ENCODE measurements at places on chromosomes 16 and 17.
A peak's percentile ranks its signal among the peaks of the same experiment; 100 is the strongest.

- DNase-seq: no peak
Observed at GRCh38 chr16:78435260-78435659, 335.8 kb downstream of the WWOX start.

GRCh38 chr16:12539185-12539929, 264.3 kb downstream of the CPPED1 start:
- DNase-seq: no peak

- DNase-seq: no peak
Observed at GRCh38 chr17:12485361-12485906, 180.3 kb upstream of the MYOCD start.

DNA sequence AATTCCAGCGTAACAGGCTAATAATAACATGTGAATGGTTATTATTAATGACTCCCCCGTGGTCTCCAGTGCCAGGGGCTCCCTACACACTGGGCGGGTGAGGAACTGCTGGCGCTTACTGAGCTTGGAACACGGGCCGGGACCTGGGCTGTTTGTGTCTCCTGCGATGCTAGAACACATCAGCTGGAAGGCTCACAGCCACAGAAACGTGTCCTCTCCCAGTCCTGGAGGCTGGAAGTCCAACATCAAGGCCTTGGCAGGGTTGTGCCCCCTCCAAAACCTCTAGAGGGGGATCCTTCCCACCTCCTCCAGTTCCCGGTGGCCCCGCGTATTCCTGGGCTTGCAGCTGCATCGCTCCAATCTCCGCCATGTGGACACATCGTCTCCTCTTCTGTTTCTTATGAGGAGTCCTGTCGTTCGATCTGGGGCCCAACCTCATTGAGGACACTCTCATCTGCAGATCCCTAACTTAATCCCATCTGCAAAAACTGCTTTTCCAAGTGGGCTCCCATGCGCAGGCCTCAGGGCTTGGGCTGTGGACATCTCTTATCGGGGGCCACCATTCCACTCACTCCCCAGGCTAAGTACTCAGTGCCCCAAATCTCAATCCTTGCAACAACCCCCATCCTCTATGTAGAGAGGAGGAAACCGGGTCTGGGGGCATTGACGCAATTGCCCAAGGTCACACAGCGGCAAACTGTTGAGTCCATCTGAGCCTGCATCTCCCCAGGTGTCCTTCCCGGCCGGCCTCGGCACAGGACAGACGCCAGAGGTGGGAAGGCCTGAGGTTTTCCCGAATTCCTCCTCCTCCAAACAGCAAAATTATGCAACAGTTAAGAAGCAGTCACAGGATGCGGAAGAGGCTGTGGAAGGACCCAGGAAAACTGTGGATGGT, 193.9 kb downstream of the IRF8 start:
- DNase-seq: no peak

- DNase-seq: no peak
Observed at GRCh38 chr17:51499897-51500296, 239.6 kb downstream of the UTP18 start.

GRCh38 chr17:37117373-37118142, 168.8 kb downstream of the AATF start:
- no peak for DNase-seq

GRCh38 chr16:50980666-50981065, 170.4 kb downstream of the SALL1 start:
- DNase-seq: no peak

- no peak for DNase-seq
Observed at GRCh38 chr16:2769100-2769529, 8.0 kb downstream of the ELOB start.

GRCh38 chr16:79434092-79434491, 166.4 kb downstream of the MAF start:
- no peak for DNase-seq

DNA sequence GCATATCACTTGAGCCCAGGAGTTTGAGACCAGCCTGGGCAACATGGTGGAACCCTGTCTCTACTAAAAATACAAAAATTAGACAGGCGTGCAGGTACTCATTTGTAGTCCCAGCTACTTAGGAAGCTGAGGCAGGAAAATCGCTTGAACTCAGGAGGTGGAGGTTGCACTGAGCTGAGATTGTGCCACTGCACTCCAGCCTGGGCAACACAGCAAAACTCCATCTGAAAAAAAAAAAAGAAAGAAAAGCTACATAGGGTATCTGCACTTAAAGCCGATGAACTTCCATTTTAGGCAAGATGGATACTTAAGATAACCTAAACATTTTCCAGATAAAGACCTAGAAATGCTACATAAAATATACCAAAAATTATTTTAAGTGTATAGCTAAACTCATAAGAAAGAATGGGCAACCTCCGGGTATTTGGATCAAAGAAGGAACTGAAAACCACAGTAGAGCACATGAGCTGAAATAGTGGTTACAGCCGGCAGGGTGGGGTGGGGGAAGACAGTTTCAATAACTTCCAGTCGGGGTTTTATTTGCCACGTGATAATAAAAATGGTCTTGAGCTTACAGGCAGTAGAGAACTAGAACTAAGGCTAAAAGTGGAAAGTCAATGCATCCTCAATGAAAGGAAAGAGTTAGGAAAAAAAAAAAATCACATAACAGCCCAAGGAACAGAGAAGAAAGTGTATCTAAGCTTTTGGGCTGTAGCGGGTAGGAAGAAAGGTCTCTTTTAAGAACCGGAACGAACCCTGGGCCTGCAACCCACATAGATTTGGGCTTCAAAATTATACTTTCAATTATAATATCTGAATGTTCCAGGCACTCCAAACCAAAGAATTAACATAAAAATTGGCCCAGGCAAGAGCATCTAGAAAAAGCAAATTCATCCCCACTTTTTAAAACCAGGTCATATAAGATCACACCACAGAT, 53.1 kb downstream of the CFDP1 start:
- peak; percentile 12 for DNase-seq

GRCh38 chr17:35878361-35878760, 1.8 kb downstream of the CCL5 start:
- no peak for DNase-seq

- DNase-seq: no peak
Observed at GRCh38 chr17:9298135-9298534, 276.8 kb downstream of the NTN1 start.

DNA sequence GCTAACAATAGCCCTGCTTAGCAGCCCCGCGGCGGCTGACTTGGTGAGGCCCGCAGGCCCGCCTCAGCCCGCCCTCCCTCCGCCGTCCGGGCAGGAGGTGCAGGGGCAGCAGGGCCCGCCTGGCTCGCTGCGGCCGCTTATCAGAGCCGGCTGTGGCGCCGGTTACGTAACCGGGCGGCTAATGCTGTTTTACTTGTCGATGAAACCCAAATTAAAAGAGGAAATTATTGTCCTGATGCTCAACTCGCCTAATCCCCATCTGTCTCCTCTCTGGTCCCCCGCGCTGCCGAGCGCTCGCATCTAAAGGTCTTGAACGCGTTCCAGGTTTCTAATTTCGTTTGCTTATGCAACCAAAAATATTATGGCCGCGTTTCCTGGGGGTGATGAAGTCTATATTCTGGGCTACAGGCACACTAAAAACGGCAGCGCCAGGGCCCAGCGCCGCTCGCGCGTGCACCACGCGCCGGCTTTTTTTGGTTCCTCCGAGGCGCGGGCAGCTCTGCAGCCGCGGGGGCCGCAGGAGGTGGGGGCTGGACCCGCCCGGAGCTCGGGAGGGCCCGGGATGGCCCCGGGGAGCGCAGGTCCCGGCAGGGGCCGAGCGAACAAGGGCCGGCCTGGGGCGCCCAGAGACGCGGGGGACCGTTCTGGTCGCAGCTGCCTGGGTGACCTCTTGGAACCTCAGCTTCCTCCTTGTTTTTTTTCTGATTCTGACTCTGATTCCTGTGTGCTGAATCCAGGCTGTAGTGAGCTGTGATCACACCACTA, 65.2 kb upstream of the TOB1 start:
- DNase-seq: peak; percentile 34

- DNase-seq: no peak
Observed at GRCh38 chr16:64712026-64712425, 409.8 kb downstream of the CDH11 start.

- DNase-seq: no peak
Observed at GRCh38 chr17:72365857-72366414, 245.1 kb downstream of the SOX9 start.

- no peak for DNase-seq
Observed at GRCh38 chr17:28230011-28230410, 89.0 kb upstream of the TMEM97 start.

- no peak for DNase-seq
Observed at GRCh38 chr16:77462894-77463293, 28.1 kb upstream of the ADAMTS18 start.

- DNase-seq: peak; percentile 77
Observed at GRCh38 chr17:50148226-50149090, 2.0 kb downstream of the PPP1R9B start.

DNA sequence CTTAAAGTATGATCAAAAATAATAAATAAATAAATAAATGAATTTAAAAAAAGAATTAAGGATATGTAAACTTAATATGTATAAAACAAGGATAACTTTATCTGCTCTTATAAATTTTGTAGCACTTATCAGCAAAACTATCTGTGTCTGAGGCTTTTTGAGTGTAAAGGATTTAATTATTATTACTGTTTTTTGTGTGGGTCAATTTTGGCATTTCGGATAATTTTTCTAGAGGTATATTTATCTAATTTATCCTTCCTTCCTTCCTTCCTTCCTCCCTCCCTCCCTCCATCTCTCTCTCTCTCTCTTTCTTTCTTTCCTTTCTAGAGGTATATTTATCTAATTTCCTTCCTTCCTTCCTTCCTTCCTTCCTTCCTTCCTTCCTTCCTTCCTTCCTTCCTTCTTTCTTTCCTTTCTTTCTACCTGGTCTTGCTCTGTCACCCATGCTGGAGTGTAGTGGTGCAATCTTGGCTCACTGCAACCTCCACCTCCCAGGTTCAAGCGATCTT, 120.8 kb downstream of the ABCA8 start:
- no peak for DNase-seq

DNA sequence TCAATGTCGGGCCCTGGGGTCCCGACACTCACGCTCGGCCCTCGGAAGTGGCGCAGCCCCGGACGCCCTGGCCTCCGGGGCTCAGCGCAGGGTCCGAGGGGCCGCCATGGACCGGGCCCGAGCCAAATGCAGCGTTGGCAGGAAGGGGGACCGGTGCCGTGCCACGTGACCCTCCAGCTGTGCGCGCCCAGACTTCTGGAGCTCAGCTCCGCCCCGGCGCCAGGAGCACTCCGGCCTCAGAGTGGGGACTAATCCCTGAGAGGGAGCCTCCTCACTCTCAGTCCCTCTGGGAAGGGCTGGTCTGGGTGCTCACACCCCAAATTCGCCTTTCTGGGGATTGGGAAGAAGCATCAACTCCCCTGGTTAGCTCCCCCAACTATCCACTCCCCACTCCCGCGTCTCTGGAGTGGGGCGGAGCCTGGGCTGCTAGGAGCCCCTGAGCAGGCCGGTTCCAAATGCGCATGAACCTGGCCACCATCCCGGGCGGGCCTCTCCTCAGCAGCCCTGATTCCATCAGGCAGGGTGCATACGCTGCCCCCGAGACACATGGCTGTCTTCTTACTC, at the start of gene B3GNT9:
Gene B3GNT9 (minus strand): TSS at position 166 of the 564 bp plus-strand sequence. CDS start 513 bp downstream, outside the sequence.
- no peak for DNase-seq

DNA sequence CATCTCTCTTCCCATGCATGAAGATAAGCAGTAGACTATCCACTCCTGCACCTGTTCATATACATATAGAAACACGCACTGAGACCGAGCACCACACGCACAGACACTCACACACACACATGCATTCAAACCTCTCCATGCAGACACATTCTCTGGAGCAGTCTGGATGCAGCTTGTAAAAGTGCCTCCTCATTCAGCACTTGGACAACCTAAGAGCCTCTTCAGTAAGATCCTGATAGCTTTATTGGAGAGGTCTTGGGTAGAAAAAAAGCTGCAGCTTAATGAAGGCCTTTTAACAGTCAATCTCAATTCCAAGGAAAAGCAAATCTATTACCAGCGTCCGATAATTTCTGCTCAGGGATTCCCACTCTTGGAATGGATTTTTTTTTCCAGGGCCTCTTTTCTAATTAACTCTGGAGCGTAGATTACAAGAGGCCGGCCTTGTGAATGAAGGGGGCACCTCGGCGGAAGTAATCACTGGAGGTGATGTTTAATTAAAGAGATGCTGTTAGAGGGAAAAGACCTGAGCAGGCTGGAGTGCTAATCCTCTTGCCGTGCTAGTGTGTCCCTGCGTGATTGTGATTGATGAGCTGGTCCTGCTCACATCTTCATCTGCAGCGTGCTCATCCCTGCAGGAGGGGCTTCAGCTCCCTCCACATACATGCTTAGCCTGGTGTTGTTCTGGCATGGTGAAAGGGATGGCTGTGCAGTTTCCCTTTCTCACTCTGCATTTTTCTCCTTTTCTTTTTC, 155.1 kb downstream of the RBFOX1 start:
- DNase-seq: no peak

- no peak for DNase-seq
Observed at GRCh38 chr17:8712698-8713097, 31.9 kb downstream of the CCDC42 start.

DNA sequence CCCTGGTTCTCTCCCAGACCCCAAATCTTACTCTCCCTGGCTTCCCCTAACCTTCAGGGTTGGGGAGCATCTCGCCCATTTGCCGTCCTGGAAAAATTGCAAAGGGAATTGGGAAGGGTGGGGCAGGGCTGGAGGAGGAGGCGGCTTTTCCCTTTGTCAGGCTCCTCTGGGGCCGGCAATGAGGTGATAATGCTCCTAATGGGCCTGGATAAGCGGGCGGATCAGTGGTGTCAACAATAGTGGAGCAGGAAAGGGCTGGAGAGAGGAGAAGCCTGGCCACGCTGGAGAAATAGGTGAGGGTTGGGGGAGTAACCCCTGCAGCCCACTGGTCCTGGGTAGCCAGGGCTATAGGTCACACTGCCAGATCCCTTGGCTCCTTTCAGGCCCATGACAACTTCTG, 12.3 kb downstream of the SCN4A start:
- DNase-seq: no peak

GRCh38 chr17:36777118-36777517, 160.2 kb upstream of the LHX1 start:
- DNase-seq: no peak

DNA sequence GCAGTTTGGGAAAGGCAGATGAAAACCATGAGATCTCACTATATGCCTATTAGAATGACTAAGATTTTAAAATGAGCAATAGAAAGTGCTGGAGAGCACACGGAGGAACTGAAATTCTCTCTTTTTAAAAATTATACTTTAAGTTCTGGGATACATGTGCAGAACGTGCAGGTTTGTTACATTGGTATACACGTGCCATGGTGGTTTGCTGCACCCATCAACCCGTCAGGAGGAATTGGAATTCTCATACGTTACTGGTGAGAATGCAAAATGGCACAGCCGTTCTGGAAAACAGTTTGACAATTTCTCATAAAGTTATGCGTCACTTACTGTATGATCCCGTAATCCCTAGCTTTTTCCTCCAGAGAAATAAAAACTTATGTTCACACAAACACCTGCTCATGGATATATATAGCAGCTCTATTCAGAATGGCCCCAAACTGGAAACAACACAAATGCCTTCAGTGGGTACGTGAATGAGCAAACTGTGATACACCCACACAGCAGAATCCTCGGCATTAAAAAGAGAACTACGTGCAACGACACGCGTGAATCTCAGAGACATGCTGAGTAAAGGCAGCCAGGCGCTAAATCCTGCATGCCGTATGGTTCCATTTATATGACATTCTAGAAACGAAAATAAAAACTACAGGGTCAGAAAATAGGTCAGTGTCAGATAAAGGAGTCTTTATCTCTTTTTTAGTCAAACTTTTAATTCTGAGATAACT, 11.8 kb downstream of the PIK3R6 start:
- no peak for DNase-seq

Measured in activated T-helper 9 cell treated with anti-CD3 and anti-CD28 coated beads, Interleukin-2, amount 50 U/mL, for 16 hours (primary cell).